ENCODE measurements at places on chromosomes 5 and 9.

GRCh38 chr9:134561427-134562145 lies 80.0 kb upstream of the COL5A1 start:
- DNase-seq: no peak

GRCh38 chr9:76218886-76219445 lies 175.3 kb downstream of the RFK start:
- no peak for DNase-seq

DNA sequence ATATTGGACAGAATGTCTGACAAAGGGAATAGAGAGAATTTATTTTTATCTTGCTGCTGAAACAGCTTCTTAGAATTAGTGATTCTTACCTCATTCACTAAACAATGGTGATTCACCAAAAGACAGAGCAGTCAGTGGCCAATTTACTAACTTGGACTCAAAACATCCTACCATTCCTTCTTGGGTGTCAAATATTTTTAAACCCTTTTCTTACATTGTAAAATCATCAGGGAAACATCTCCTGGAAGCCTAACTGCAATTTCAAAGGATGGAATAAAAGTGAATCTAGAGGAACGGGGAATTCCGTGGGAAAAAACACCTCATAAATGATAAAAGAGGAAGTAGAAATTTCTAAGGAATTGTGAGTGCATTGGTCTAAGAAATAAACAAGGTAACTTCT lies 97.7 kb downstream of the LHFPL2 start:
- no peak for DNase-seq

DNA sequence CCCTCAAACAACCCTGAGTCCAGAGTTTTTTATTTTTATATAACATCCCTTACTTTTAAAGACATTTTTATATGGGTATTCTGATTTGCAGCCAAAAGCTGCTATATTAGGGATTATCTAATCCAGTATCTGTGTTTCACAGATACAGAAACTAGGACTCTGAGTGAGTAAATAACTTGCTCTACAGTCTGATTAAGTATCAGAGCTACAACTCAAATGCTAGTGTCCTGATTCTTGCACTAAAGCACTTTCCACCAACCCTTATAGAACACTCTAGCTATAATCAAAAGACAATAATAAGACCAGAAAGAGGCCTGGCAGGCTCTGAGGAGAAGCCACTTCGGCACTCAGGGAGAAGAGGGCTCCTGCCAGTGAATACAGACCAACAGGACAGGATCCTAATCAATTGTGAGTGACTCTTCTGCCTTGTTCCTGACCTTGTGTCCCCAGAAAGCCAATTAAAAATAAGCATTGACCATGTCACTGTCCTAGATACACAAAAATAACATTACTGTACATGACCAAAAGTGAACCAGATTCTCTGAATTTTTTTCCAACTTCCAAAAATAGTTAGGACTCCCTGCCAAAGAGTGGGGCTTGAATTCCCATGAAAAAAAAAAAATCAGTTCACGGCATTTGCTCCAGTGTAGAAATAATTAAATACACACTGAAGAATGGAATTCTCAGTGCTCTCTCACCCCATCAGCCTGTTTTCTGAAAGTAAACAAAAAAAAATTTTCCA lies 63.6 kb upstream of the MAP3K1 start:
- DNase-seq: no peak

GRCh38 chr5:116002116-116002906 lies 30.0 kb upstream of the ARL14EPL start:
- DNase-seq: no peak

DNA sequence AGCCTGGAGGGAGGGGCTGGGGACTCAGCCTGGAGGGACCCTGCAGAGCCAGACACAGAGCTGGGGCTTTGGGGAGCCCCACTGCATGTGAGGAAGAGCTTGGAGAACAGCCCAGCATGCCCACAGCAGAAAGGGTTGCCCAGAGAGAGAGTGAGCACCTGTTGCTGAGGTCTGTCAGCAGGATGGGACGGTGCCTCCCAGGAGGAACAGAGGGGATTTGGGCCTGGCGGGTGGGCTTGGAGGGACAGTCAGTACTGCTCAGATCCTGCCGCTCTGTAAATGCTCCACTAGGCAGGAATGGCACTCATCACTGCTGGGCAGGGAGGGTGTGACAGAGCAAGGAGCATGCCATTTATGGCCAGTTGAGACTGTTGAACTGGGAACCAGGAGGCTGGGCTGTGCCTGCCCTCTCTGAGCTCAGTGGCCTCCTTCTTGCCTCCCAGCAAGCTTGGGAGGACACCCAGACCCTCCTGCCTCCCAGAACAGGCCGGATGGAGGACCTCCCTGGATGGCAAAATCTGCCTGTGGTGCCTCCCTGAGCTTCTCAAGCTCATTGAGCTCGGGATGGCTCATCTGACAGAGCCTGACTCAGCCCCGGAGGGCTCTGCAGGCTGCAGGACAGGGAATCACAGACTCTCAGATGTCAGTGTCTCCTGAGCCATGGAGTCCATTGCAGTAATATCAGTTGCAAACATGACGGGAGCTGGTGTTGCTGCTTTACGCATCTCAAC lies 786 bp upstream of the HRCT1 start:
- no peak for DNase-seq

DNA sequence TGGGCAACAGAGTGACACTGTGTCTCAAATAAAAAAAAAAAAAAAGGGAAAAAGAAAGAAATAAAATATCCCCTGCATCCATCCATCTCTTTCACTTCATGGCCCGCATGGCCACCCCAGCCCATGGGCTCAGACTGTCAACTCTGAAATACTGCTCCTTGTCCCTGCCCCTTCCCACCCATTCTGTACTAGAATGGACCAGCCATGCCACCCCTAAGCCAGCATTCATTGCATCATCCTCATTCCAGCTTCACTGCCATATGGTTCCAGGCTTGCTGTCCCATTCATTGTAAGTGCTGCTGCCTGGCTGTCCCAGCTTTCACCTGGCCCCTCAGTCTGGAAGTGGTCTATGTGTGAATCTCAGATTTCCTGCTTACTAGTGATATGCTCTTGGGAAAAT lies 46.2 kb downstream of the SPRY4 start:
- DNase-seq: no peak

DNA sequence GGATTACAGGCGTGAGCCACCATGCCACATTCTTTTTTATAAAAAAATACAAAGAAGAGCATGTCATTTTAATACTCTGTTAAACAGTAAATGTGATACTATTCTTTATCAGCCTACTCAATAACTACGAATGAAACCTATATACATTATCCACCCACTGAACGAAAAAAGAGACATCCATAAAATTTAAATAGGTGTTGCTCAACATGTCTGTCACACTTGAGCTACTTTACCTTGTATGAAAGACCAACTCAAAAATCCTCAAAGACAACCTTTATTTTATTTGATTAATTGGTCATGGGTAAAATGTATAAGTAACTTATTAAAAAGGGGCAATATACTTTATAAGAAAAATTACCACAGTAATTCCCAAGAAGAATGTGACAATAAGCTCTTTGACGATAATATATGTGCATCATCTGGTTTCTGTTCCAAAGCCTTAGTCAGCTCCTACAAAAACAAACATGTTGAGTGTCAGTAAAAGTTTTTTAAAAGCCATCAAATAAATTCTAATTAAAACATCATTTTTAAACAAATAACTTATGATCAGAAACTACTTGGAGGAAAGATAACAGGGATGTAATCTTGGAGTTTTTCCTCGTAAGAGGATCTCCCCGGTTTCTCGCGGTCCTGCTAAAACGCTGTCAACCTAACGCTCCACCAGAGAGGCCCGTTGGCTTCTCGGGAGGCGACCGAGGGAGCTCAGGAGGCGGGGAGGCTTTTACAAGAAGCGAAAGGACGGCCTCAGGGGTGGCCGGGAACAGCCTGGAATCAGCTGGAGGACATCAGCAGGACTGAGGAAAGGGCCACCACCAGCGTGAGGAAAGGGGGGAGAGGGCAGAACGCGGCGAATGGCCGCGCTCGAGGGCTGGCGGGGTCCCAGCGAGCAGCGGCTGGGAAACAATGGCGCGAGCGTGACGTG lies 13.5 kb upstream of the ANKRD18B start:
- peak; percentile 59 for DNase-seq

- DNase-seq: no peak
Observed at GRCh38 chr5:136622747-136623146, 257.4 kb upstream of the TRPC7 start.

- DNase-seq: peak; percentile 19
Observed at GRCh38 chr9:34125681-34126206, 754 bp downstream of the DCAF12 start.

GRCh38 chr9:115115117-115115880 lies 2.7 kb downstream of the TNC start:
- DNase-seq: no peak

GRCh38 chr9:84738353-84738752 lies 68.8 kb downstream of the NTRK2 start:
- DNase-seq: no peak

DNA sequence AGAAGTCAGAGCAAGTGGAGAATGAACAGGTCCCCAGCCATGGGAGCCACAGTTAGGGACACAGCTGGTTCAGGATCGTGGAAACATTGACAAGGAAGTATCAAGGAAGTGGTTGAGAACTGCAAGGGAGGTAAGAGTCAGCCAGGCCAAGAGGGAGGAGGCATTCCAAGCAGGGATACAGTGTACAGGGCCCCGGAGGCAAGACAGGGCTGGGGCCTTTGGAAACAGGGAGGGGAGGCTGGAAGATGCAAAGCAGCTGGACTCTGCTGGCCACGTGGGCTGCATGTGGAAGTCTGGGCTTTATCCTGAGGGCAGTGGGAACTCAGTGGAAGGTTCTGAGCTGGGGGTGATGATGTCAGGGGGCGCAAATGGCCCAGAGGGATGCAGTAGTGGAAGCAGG lies 14.2 kb downstream of the CCDC180 start:
- DNase-seq: no peak

- DNase-seq: no peak
Observed at GRCh38 chr9:126613651-126614050, at the start of gene LMX1B. TSS of gene LMX1B (plus strand) at chr9:126613928. CDS start at chr9:126614450, 522 bp downstream.

DNA sequence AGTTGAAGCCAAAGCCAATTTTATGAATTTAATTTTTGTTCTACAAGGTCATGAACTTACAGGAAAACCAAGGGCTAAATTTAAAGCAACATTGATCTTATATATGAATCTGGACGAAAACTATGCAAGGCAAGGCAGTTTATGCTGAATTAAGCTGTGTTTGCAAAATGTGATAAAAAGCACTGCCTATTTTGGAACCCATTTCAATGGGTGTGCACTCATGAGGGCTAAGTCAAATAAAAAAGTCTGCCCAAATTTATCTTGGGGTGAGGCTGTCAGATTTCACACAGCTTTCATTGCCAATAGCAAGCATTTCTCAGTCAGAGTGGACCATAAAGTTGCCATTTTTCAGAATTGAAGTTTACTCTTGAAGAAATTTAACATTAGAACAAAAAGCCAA lies 199.9 kb downstream of the LURAP1L start:
- DNase-seq: no peak

GRCh38 chr5:16486711-16487111 lies 21.1 kb upstream of the ZNF622 start:
- DNase-seq: no peak

DNA sequence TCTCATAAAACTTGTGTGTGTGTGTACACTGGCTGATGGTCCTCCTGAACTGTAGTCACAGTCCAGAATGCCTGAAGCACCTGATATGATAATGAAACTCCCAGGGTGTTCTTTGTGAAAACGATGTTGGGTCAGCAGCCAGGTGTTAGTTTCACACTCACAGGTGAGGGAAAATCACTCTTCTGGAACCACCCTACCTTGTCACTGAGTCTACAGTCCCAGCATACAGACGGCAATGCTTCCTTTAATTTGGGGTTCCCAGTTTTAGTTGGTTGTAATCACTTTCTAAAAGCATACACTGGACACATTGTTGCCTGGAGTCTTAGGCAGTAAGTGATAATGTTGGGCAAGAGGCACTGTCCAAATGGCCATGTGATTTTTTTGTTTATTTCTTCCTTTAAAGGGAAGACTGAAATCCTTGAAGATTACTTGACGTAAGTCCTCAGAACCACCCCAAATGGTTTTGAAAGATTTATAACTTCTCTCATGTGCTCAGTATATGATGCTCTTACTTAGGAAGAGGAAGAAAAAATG lies 18.2 kb upstream of the MGAT1 start:
- no peak for DNase-seq

- DNase-seq: no peak
Observed at GRCh38 chr5:76041863-76042262, 41.3 kb upstream of the SV2C start.

DNA sequence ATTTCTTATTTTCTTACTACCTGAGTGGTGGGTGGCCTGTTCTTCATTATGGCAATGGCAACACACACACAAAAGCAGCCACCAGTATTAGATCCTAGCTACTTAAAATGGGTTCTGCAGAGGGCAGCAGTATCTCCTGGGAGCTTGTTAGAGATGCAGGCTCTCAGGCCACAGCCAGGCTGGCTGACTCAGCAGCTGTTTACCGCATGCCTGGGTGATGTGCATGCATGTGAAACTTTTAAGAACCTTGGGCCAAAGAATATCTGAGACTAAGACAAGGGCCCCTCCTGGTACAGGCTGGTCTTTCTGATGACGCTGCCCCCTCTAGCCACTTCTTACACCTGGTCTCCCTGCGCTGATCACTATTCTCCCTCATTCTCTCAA lies 399.0 kb downstream of the MED10 start:
- no peak for DNase-seq

- no peak for DNase-seq
Observed at GRCh38 chr5:171861381-171861780, 75.8 kb downstream of the SMIM23 start.

GRCh38 chr9:37100741-37101140 lies 19.6 kb upstream of the ZCCHC7 start:
- DNase-seq: no peak

DNA sequence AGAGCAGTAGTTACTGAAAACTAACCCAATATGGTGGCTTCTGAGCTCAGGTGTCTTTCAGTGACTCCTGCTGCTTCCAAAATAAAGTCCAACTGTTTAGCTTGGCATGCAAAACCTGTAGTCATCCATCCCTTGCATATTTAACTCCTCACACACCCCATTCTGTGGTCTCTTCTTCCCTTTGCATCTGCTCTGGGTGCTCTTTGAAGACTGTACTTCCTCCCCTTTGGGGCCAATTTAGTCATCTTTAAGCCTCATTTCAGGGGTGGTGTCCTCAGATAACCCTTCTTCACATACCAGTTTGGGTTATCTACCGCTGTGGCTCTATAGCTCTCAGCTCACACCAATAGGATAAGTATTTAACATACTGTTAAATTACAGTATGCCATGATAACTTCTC lies 209.9 kb upstream of the DMRT1 start:
- DNase-seq: no peak

- peak; percentile 27 for DNase-seq
Observed at GRCh38 chr5:96562614-96563013, 99.6 kb upstream of the CAST start.

DNA sequence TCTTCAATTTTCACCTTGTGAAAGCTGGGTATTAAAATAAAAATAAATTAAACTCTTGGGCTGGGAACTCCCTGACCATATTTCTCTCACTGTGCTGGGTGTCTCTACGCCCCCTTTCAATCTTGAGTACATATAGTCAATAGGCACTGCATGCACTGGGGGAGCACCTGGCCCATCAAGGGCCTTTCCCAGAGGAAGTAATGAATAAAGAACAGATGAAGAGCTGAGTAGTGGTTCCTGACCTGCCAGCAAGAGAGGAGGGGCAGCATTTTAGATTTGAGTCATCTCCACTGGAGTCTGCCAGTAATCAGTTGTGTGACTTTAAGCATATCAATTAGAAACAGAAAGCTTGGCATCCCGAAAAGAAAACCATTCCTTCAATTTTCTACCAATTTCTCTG lies 6.2 kb downstream of the MAPKAP1 start:
- no peak for DNase-seq

- no peak for DNase-seq
Observed at GRCh38 chr5:13910201-13910600, 34.3 kb downstream of the DNAH5 start.
